ENCODE measurements at places on chromosomes 12 and 14.

GRCh38 chr12:4091016-4091743 is 182.4 kb upstream of the CCND2 start:
- no peak for DNase-seq

DNA sequence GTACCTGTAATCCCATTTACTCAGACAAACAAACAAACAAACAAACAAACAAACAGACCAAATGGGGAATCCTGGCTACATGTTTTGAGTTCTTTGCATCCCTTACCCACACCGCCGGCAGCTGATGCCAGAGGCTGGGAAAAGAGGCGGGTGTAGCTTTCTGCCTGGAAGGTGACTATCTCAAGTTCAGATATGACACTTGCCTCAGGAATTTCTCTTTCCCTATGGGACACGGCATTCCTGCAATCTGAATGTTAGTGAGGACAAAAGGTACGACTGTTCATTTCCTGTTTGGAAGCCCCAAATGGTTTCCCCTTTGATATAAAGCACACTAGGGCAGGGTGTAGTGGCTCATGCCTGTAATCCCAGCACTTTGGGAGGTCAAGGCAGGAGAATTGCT is 2.9 kb downstream of the MYL2 start:
- DNase-seq, result no peak

DNA sequence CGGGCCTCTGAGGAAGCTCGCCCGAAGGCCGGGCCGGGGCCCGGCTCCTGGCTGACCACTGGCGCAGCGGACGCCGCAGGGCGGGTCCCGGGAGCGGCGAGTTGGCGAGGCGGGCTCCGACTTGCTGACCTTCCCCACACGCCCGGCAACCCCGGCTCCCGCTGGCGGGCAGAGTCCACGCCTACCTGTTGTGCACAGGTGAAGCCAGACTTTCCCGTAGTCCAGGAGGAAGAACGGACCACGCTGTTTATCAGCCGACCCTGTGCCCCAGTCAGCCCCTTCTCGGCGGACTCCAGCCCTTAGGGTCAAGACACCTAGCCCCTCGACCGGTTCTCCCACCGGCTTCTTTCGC is 407 bp downstream of the HEATR5A start:
- no peak for DNase-seq

DNA sequence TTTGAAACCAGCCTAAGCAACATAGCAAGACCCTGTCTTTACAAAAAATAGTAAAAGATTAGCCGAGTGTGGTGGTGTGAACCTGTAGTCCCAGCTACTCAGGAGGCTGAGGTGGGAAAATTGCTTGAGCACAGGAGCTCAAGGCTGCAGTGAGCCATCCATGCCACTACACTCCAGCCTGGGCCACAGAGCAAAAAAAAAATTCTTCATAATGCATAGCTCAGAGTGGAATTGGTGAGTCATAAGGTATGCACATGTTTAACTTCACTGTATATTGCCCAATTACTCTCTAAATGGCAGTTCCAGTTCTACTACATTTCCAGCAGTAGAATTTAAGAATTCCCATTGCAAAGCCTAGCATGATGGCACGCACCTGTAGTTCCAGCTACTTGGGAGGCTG is 26.8 kb upstream of the CLIP1 start:
- DNase-seq, result no peak

DNA sequence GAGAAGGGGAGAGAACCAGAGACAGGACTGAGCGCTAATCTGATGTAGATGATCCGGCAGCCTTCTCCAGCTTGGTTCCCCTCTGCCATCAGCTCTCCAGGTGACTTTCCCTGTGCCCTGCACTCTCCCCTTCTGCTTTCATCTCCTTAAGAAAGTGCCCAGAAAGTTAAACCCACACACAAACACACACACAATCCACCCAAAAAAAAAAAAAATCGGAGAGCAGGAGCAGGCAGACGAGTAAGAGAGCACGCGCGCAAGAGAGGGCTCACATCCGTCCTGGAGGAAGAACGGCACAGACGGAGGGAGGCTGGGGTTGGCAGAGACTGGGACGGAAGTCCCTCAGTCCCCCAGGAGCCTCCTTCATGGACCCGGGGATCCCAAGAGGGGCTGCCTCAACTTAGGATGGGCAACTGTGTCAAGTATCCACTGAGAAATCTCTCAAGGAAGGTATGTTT is 9.8 kb downstream of the CABP1 start:
- no peak for DNase-seq

DNA sequence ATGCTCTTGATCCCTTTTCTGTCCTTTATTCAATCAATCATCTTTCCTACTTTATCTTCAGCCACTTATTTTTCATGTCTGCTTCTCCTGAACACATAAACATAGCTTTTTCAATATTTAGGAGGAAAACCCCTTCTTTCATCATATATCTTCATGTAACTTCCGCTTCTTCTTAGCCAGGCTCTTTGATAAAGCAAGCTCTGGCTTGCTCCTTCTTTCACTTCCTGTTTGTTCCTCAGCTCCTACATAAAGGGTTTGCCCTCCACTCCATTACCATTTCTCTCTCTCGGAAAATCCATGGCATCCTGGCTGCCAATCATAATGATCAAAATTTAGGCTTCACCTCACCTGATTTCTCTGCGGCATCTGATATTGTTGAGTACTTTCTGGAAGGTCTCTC is 33.7 kb upstream of the HELB start:
- peak; percentile 45 for DNase-seq

- DNase-seq, result no peak
Observed at GRCh38 chr12:105259226-105259625, 23.3 kb upstream of the APPL2 start.

GRCh38 chr12:24911271-24911791 is 37.6 kb downstream of the BCAT1 start:
- DNase-seq, result no peak

DNA sequence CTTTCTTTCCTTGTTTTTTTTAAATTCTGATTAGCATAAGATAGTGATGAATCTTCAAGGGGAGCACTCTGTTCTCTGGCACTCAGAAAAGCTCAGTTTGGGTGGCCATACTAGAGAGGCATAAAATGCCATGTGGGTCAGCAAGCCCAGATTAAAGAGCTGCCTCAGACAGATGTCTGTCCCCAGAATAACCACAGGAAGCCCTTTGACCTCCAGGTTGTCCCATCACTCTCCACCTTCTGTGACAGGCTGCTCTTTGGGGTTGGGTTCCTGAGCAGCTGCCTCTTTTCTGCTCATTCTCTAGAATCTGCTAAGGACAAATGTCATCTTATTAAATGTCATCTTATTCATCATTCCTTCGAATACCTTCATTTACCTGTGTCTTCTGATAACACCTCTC is 96.0 kb upstream of the PDZRN4 start:
- no peak for DNase-seq

- no peak for DNase-seq
Observed at GRCh38 chr12:91567100-91567485, 384.5 kb upstream of the DCN start.

- peak; percentile 44 for DNase-seq
Observed at GRCh38 chr12:14190694-14191093, 174.8 kb upstream of the ATF7IP start.

DNA sequence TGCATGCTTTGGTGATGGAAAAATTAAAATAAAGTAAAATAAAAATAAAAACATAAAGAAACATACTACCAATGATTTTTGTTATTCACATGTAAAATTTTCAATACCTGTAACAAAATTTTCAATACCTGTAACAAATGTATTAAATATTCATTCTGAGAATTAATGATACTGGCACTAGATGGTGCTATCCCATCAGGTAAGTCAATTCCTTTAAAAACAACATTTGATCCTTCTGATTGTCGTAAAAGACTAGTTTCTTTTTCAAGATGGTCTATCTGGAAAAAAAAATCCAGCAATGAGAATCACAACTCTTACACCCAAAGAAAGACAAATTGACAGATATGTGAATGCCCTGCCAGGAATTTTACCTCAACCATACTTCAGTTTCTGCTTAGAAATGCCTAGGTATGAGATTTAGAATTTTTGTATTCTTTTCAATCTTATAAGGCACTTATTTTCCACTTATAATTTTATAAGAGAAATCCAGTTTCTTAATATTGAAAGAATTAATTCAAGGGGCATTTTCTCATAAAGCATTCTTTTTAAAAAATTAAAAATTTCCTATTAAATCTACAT is 30.7 kb downstream of the CEP290 start:
- DNase-seq, result peak; percentile 39

DNA sequence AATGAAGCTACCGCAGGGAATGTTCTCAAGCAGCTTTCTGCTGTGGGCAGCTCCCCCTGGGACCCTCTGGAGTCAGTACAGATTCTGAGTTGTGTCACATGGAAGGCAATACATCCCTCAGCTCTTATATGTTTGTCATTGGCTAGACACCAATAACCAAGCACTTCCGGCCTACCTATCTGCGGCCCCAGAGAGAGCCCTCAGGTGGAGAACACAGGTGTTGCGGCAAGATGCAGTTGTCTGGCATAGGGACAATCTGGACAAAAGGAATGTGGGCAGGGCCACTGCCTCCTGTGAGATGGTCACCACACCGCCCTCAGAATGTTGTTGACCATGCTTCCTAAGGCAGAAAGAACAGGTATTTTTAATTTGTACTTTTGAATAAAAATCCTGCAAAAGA is 118.7 kb downstream of the BRMS1L start:
- DNase-seq, result peak; percentile 4

GRCh38 chr12:3592856-3593625 is 102.0 kb downstream of the PRMT8 start:
- no peak for DNase-seq

DNA sequence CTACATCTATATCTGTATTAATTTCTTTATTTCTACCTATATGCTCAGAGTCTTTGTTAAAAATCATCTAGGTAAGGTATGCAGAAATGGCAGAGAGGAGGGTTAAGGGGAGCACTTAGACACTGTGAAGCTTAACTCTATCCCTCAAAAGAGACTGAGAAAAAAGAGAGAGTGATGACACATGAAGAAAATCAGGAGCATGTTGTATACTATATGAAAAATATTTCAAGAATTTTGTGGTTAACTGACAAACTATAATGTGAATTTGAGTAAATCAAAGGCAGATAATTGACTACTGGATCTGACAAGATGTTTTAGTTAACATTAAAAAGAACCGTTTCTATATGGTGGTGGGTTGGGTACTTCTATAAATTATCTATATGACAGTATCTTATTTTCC is 1814.2 kb upstream of the SEL1L start:
- no peak for DNase-seq

DNA sequence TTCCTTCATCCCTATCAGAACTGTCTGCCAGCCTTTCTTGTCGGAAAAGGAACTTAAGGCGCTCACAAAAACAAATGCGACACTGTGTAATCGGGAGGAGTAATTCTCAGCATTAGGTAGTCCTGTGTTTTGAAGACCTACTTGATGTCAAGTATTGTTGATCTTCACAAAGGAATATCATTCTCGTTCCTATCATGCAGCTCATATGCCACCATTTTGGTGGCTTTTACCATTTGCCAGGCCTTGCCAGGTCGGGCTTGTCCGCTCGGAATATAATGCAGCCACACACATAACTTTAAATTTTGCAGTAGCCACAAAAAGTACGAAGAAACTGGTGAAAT is 903 bp upstream of the PPP4R3A start:
- DNase-seq, result peak; percentile 58

- DNase-seq, result no peak
Observed at GRCh38 chr12:68639396-68639767, 28.7 kb downstream of the RAP1B start.

DNA sequence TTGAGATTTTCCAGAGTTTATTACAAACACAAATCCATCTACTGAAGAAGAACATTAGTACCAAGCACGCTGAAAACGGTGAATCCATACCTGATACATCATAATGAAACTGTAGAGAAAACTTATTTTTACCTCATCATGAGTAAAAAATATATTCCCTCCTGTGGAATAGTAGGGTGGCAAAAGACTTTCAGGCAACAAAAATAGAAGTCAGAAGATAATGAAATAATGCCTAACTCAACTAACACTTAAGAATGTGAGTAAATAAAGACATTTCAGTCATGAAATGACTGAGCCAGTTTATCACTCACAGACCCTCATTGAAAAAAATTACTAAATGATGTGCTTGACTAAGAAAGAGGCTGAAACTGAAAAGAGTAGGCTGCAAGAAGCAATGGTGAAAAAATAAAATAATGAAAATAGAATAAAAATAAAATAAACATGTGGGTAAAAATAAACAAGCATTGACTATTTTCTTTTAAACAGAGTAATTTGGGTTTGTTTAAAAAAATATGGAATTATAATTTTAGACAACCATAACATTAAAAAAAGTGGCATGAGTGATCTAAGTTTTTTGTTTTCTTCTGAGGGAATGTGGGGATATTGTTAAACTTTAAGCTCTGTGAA is 148.6 kb downstream of the ASCL1 start:
- no peak for DNase-seq

DNA sequence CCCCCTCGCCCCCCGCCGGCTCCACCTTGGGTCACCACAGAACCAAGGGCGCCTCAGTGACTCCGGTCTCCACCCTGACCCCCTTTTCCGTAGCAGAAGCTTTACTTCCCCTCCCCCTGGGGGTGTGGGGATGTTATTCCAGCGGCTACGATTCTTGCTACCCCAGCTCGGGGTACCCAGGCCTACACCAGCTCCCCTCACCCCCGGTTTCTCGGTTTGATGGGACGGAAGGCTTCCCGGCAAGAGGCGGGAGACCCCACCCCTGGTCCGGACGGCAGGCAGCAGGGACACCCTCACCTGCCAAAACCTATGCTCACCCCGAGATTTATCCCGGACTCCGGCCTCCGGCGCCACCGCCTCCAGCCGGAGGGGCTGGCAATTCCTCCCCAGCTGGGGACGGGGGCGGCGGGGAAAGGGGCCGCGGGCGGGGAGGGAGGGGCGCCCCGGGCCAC is 619 bp downstream of the RAB15 start:
- no peak for DNase-seq

- DNase-seq, result no peak
Observed at GRCh38 chr12:58067610-58068387, 126.4 kb downstream of the ATP23 start.

GRCh38 chr14:30708157-30708556 is 86.0 kb downstream of the SCFD1 start:
- no peak for DNase-seq

DNA sequence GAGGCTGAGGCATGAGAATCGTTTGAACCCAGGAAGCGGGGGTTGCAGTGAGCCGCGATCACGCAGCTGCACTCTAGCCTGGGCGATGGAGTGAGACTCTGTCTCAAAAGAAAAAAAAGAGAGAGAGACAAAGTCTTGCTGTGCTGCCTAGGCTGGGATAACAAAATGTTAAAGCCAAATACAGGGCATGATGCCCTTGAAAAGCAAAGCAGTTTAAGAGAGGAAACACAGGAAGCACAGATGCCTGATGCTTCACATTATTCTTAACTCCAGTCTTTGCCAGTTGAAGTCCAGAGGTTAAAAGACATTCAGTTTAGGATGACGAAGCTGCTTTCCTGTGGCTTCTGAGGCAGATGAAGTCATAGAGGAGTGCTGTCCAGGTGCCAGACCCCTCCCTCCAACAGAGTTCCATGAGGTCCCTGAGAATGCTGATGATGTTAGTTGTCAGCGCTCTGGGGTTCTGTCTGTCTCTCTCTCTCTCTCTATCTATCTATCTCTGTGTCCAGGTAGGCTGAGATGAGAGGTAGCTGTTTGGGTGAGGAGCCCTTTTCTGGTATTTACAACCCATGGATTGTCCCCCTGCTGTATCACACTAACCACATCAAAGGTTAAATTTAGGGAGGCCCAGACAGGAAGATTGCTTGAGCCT is 4.9 kb upstream of the MRPL52 start:
- peak; percentile 91 for DNase-seq
